ENCODE measurements at places on chromosomes 7 and 10.

DNA sequence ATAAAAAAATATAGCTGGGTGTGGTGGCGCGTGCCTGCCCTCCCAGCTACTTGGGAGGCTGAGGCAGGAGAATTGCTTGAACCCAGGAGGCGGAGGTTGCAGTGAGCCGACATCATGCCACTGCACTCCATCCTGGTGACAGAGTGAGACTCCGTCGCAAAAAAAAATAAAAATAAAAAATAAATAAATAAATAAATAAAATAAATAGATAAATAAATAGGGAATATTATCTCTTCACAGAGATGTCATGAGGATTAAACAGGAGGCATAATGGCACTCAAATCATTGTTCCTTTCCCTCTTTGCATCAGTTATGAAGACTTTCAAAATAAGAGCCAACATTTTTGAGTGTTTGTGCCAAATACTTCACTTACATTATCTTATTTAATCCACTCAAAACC, 32.0 kb upstream of the BMPR1A start:
- no peak for DNase-seq

DNA sequence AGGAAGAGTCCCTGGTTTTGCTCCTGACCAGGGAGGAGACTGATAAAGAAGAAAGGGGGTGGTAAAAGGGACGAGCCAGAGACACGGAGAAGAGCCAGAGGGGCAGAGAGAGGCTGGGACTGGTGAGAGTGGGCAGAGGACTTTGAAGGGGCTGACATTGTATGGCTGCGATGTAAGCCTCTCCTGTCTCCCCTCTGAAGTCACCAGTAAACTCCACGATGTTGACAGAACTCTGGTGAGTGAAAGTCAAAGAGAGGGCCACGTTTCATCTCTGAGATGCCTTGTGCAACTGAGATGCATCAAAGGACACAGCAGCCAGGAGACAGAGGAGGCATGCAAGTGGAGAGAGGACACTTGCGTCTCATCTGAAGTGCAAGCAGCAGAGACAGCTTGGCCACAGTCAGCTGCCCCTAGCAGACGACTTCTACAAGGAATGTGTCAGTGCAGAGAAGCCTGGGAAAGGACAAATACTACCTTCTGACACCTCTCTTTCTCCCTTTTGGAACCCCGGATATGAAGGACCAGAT, 54.3 kb downstream of the SMKR1 start:
- no peak for DNase-seq

GRCh38 chr7:17947620-17948019, 7.3 kb upstream of the SNX13 start:
- no peak for DNase-seq

- no peak for DNase-seq
Observed at GRCh38 chr7:67566101-67566500, 569.5 kb downstream of the TYW1 start.

- DNase-seq, result no peak
Observed at GRCh38 chr10:3310016-3310784, 137.6 kb upstream of the PITRM1 start.

DNA sequence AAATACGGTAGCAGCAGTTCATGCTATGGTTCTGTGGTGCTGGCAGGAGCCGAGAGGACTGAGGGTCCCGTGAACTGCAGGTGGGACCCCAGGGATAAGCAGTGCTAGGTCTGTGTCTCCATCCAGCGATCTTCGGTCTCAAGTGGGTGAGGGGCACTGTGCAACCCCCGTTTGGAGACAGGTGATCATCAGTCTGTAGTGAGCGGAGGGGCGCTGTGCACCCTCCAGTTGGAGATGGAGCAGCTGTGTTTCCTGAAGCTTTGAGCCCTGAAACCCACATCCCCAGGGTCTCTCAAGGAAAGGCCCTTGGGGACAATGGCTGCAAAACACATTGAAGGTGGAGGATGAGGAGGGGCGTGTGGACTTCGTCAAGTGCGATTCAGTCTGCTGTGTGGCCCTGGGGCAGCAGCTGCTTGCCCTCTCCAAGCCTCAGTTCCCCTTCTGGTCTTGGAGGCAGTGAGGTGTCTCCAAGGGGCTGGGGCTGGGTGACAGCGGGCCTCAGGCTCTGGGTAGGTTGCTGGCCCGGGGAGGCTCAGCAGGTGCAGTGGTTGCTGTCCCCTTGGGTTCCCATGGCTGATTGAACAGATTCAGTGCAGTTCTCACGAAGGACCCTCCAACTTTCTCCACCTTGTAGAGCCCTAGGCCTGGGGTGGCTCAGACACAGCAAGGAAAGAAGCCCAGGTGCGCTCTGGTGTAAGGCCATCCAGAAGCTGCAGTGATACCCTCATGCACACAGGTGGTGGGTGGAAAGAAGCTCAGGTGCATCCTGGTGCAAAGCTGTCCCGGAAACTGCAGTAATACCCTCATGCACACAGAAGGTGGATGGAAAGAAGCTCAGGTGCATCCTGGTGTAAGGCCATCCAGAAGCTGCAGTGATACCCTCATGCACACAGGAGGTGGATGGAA, 160.6 kb downstream of the ADARB2 start:
- no peak for DNase-seq

- no peak for DNase-seq
Observed at GRCh38 chr10:77850620-77851231, 75.8 kb downstream of the DLG5 start.

DNA sequence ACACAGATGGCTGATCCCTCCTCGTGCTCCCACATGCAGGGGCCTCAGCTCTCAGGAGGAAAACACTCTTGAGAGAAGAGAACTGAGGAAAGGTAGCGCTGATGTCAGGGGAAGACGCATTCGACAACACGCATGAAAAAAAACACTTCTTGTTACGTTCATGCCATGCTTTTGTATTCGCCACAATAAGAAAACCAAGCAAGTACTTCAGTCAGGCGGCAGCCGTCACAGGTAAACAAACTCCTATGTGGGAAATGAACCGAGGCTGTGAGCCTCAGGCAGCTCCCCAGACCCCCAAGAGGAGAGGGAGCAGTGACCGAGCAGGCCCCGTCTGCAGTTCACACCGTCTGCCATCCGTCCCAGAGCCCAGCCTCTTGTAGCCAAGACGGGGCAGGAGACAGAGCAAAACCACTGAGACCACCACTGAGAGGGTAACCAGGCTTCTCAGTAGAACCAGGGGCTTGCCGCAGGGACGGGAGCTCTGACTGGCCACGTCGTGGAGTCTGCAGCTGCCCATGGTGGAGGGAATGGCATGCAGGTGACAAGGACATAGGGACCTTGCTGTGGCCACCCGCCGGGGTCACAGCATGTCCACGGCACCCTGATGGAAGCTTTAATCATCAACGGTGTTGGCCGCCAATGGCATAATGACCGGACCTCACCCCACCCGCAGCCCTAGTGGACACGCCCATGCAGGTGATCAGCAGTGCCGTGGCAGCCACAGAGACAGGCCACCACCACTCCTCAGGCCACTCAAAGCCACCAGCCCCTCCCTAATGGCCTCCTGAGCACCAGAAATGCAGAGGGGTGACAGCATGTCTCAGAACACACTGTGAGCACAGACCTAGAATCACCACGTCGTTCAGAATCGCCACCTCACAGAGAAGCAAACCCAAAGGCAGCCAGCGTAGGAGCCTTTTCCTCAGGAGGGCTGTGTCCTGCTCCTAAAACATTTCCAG, 304.3 kb downstream of the PTPRN2 start:
- no peak for DNase-seq

DNA sequence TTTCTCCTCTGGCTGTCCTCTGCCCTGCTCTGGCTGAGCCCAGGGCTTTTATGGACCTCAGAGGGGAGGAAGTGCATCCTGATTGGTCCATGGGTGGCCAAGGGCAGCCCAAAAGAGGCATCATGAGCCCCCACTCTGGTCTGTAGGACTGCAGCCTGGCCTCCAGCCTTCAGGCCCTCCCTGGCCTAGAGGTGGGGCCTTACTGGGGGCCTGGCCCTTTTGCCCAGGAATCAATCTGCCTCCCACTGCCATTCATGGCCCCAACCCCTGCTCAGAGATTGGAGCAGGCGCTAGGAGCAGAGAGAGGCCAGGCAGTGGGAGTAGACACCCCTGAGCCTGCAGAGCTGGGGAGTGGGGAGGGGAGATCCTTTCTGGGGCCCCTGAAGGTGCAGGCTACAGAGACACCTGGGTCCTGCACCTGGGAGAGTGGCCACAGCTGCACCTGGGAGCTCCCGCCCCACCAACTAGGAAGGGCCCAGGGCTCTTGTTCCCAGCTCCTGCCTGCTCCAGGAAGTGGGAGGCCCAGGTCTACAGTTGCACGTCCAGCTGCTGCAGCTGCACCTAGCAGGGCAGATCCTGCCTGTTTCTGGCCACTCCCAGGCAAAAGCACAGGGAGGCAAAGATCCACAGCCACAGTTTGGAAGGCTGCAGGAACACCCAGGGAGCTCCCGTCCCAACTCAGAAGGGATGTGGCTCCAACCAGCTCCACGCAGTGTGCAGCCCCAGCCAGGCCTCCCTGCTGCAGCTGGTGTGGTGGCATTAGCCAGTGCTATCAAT, 6.4 kb upstream of the DYNC2I1 start:
- DNase-seq, result no peak

DNA sequence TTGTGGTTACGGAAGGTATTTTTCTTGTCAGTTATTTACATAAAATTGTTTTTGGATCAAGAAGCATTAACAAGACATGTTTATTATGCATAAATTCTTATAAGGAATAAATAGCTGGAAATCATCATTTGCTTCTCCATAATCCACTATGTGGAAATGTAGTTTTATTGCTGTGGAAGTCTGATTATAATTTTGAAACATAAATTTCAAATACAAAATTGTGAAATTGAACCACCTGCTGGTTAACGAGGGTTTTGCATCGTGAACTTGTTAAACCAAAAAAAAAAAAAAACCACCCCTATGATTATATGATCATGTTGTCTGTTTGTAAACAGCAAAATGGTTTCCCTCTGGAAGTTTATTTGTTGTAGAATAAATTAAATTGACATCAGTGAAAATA, 25.9 kb downstream of the ABRAXAS2 start:
- no peak for DNase-seq

- DNase-seq, result peak; percentile 93
Observed at GRCh38 chr10:58701405-58702135, 188.9 kb downstream of the BICC1 start.

DNA sequence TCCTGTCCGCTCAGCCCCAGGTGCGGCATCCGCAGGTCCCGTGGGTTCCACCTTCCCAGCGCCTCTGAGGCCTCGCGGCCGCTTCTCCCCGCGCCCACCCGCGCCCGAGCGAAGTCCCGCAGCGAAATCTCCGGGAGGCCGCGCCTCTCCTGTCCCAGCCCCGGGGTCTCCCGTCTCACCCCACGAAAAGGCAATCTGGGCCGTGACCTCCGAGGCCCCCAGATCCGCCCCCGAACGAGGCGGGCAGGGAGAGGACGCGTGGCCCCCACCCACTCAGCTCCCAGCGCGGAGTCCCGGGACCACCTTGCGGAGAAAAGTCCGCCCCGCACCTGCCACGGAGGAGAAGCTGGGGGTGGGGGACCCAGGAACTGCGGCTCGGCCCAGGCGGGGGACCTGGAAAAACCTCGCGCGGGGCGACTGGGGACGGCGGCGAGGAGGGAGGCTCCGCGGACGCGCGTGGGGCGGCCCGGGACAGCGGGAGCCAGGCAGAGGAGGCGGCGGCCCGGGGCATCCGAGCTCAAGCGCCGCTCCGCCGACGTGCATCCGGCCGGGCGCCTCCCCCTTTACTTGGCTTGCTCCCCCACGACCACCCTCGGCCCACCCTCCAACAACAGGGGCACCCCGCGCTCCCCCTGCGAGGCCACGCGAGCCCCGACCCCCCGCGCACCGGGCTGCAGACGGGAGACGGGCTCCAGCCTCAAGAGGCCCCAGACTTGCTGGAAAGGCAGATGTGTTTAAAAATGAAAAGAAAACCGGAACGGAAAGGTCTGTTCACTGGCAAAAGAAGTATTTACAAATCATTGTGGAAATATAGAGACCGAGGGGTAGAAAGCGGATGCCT, 33.0 kb upstream of the RNF32 start:
- no peak for DNase-seq

GRCh38 chr7:45443263-45443662, 130.9 kb upstream of the ADCY1 start:
- DNase-seq, result no peak

GRCh38 chr7:22339725-22340390, 17.1 kb downstream of the RAPGEF5 start:
- DNase-seq, result no peak

- DNase-seq, result no peak
Observed at GRCh38 chr7:8119262-8119661, 142.7 kb downstream of the ICA1 start.

DNA sequence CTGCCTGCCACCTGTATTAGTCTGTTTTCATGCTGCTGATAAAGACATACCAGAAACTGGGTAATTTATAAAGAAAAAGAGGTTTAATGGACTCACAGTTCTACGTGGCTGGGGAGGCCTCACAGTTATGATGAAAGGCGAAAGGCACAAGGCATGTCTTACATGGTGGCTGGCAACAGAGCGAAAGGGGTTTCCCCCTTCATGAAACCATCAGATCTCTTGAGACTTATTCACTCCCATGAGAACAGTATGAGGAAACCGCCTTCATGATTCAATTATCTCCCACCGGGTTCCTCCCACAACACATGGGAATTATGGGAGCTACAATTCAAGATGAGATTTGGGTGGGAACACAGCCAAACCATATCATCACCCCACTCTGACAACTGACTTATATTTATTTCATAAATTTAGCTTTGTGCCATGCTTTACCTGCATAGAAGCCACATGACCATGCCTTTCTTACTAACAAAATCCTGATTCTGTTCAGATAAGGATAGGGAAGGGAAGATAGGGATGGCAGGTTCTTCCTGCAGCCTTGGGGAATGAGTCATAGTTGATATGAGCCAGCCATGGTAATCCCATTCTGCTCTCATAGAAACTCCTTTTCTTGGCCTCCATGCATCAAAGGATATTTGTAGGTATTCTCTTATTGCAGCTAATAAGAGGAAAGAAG, 191.3 kb upstream of the AGK start:
- no peak for DNase-seq

- peak; percentile 98 for DNase-seq
Observed at GRCh38 chr7:37031571-37032257, 307.4 kb upstream of the AOAH start.

DNA sequence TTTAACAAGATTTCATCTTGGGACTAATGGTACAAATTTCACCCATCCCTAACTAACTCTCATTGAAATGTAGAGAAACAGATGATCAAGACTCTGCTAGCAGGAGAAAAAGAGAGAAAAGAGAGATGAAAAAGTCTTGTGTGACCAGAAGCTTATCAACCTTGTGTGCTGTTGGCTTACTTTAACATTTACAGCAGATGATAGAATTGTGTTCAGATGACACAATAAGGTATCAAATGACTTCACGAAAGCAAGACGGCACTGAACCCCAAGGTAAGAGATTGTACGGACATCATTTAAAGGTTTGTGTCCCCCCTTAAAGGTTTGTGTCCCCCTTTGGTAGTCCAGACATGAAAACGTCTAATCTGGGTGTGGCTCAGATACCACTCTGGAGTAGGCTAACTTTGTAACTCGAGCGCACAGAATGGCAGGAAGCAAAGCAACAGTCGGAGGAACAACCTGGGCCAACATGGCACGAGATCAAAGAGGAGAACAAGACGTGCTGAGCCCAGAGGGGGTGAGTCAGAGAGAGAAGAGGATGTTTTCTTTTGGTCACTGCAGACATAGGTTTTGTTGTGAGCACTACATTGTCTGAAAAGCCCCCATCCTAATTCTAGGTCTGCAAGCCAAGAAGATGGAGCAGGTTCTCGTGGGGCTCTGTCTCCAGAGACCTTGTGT, 10.4 kb upstream of the LMBR1 start:
- no peak for DNase-seq

- peak; percentile 60 for DNase-seq
Observed at GRCh38 chr10:33803248-33803647, 468.8 kb upstream of the NRP1 start.

- no peak for DNase-seq
Observed at GRCh38 chr10:80702143-80702542, 164.4 kb downstream of the SH2D4B start.

Data from fibroblast of skin of left quadriceps (primary cell).